ENCODE measurements at places on chromosomes 16 and 17.
A peak's percentile ranks its signal among the peaks of the same experiment; 100 is the strongest.

- no peak for DNase-seq
These were observed 81.2 kb upstream of the GOT2 start for GRCh38 chr16:58815181-58815888.

DNA sequence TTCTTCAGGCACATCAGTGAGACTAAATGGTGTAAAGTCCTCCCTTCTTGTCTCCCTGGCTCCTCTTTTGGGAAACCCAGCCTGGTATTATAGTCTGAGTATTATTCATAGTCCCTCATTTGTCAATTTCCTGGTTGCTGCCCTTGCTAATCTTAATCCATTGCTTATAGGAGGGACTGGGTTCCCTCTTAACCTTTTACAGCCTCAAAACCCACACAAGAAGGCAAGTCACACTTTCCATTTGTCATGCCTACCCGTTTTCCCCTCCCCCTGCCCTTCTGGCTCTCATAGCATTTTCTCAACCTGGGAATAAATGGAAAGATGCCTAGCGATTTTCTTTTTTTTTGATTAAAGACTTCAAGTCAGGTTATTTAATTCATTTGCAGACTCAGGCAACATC, 124.8 kb downstream of the MAP2K6 start:
- no peak for DNase-seq

GRCh38 chr17:7833795-7834541, at the start of gene KDM6B:
Gene KDM6B, plus strand, starts transcription at chr17:7834217. Its CDS starts 11,338 bp downstream, at chr17:7845555.
- peak; percentile 94 for DNase-seq

GRCh38 chr17:44247876-44248736, 19.8 kb downstream of the SLC4A1 start:
- no peak for DNase-seq

DNA sequence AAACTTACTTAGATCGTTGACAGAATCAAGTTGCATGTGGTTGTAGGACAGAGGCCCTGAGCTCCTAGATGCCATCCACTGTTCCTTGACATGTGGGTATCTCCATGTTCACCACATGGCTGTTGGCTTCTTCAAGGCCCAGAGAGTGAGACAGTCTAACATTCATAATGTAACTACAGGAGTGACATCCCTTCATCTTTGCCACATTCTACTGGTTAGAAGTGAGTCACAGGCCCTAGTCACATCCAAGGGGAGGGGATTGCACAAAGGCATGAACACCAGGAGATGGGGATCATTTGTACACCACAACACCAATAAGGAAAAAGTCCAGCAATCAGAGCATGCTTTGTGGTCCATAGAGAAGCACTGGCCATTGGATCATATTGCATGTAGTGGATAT, 56.6 kb downstream of the WSCD1 start:
- no peak for DNase-seq

GRCh38 chr16:50509521-50510341, 38.5 kb upstream of the NKD1 start:
- peak; percentile 38 for DNase-seq

- no peak for DNase-seq
These were observed at the start of gene BEAN1 for GRCh38 chr16:66427036-66427860. Gene BEAN1, plus strand, starts transcription at chr16:66427295. Its CDS starts 10,382 bp downstream, at chr16:66437677.

DNA sequence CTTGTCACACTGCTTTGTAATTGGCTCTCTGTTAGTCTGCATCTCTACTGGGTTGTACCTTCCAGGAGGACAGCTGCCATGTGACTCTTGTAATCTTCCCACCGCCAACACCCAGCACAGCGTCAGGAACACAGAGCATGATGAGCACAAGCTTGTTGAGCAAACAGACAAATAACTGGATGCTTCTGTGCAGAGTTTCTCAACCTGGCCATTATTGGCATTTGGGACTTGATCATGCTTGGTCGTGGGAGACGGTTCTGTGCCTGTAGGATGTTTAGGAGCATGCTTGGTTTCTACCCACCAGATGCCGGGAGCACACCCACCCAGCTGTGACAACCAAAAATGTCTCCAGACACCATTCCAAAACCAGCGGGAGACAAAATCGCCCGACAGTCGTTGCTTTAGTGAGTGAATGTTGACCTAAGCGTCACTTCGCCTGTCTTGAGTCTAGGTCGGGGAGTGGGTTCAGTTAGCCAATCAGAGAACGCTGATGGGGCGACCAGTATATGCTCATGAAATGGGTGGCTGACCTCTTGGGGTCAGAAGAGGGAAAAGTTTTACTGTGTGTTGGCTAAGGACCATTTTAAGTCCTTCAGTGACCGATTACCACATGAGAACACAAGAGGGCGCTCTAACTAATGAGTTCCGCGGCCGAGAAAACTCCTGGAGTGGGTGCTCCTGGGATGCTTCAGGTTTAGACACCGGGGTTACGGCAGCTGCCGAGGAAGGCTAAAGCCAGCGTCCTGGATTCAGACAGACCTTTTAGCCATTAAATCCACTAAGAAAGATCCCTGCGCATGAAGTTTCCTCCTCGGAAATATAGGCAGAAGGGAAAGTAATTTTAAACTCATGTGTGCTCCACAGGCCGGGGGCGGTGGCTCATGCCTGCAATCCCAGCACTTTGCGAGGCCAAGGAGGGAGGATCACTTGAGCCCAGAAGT, 57.8 kb upstream of the TEX2 start:
- peak; percentile 39 for DNase-seq

GRCh38 chr17:47846716-47847340, 4.1 kb downstream of the SP6 start:
- no peak for DNase-seq

DNA sequence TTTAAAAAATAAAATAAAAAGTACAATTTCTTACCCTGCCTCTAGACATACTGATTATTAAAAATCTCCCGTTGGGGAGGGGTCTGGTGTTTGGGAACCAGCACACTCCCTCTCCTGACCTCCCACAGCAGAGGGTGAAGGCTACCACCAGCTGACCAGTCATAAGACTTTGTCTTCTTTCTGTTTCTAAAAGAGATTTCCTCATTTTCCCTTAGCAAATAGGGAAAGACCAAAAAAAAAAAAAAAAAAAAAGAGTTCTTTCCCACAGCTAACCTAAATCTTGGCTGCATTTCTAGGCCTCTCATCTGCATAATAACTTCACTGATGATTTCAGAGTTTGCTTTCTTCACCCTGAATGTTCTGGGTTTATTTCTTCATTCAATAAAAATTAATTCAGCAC, 30.3 kb downstream of the CDK5RAP3 start:
- no peak for DNase-seq

DNA sequence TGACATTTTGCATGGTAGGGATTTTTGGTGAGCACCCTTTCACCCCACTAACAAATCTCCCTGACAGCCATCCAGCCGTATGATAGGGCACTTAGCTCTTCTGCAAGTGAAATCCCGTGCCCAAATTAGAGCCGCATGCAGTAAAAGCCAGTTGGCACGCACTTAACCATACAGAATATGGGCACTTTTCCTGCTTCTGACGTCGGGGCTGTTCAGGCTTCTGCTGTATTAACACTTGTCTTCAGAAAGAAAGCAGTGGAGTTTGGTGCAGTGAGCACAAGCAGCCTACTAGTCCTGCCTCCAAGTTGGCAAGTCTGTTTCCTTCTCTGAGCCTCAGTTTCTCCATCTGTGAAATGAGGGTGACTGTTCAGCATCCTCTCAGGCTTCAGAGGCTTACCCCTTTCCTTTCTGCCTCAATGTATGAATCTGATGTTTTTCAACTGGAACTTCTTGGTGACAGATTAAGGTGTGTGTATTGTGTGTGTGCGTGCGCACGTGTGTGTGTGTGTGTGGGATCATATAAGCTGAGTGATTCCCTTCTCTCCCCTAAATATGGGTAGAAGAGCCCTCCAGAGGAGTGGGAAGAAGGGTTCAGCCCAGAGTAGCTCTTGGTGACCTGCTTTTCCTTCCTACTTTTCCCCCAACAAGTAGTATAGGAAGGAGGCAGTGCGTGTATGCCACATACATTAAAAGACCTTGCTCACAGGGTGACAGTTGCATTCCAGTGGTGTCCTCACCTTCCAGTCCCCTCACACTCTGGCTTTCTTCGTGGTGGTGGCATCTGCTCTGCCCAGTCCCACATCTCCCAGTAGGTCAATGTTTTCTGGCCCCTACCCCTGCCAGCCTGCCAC, 19.0 kb downstream of the IGF2BP1 start:
- no peak for DNase-seq

GRCh38 chr17:34249478-34249877, 5.6 kb upstream of the CCL2 start:
- no peak for DNase-seq

DNA sequence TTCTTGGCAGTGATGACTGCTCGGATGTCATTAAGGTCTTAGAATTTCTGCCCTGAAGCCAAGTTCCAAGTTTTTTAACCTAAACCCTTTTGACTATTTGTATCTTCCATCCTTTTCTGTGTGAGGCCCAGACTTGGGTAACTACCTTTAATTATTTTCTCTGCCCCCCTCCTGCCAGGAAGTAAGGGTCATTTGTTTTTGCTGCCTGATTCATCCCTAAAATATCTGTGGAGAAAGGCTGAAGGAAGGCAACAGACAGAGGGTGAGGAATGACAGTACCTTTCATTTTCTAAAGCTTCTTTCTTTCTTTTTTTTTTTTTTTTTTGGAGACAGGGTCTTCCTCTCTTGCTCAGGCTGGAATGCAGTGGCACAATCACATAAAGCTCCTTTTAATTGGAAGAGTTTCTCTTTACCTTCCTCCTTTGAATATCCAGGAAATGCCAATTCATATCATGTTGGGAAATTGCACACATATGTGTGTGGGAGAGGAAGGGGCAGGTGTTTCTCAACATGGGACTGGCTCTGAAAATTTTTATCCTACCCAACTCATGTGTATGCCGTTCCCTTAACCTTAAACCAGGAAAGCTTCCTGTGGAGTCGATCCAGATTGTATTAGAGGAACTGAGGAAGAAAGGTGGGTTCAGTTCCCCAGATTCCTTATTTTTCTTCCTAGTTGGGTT, 957 bp downstream of the VPS25 start:
- no peak for DNase-seq

DNA sequence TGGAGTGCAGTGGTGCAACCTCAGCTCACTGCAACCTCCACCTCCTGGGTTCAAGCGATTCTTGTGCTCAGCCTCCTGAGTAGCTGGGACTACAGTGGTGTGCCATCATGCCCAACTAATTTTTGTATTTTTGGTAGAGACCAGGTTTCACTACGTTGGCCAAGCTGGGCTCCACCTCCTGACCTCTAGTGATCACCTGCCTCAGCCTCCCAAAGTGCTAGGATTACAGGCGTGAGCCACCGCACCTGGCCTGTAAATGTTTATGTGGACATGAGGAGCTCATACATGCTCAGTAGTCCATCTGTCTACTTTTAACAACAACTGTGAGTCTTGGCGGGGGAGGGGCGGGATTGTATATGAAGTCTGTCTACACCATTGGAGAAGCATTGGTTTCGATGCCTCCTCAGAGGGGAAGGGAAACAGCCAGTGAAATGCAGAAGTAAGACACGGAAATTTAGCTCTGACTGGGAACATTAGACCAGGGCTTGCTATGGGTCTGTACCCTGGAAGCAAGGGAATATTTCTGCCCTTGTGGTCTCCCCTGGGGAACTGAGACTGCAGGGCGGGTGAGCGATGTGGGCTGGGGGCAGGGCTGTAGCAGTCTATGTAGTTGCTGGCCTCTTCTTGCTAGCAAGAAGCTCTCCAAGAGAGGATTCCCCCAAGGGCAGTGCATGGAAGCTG, 9.3 kb downstream of the NUBP1 start:
- DNase-seq = no peak

- peak; percentile 23 for DNase-seq
These were observed 573 bp upstream of the GNAO1 start for GRCh38 chr16:56190677-56191155.

GRCh38 chr17:42225646-42226045, 31.4 kb upstream of the GHDC start:
- no peak for DNase-seq

DNA sequence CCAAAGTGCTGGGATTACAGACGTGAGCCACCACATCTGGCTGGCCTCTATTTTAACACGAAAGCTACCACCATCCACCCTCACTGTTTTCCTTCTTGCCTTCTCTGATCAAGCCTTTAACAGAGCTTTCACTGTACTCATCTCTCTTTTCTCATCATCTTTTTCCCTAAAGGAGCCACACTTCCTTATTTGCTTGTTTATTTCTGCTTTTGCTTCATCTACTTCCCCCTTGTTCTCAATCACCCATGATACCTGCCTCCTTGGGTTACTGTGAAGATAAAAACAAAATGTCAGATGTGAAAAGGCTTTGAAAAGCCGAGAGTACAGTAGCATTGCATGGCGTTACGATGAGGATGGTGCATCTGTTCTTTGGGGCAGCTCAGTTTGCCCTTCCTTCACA, 79.9 kb downstream of the ZNF18 start:
- no peak for DNase-seq

- peak; percentile 92 for DNase-seq
These were observed 101.1 kb downstream of the XYLT1 start for GRCh38 chr16:17369421-17370222.

DNA sequence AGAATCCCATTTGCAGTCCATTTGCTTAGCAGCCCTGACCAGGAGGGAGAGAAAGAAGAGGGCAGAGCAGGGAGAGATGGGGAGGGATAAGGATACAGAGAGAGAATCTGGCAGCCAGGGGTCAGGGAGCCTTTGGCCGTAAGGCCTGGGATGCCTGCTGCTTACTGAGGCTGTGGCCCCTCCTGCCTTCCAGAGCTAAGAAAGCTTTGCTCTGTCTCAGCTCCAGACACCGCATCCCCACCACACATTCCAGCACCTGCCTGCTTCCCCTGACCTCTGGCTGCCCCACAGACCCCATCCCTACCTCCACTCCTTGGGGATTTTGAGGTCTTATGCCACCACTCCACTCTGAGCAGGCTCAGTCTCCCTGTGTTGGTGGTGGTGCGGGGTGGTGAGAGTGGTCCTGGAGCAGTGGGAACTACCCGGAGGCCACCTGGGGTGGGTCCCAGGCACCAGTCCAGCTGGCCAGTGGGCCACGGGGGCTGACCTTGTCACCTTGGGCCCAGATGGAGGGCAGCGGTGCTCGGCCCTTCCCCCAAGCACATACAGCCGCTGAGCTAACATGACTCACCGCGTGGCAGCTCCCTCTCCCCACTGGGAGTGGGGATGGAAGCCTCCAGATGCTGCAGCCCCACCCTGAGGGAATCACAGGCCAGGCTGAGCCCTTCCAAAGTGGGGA, 58.3 kb downstream of the RAI1 start:
- DNase-seq = no peak

GRCh38 chr17:55898195-55898594, 147.3 kb downstream of the PCTP start:
- DNase-seq = no peak

DNA sequence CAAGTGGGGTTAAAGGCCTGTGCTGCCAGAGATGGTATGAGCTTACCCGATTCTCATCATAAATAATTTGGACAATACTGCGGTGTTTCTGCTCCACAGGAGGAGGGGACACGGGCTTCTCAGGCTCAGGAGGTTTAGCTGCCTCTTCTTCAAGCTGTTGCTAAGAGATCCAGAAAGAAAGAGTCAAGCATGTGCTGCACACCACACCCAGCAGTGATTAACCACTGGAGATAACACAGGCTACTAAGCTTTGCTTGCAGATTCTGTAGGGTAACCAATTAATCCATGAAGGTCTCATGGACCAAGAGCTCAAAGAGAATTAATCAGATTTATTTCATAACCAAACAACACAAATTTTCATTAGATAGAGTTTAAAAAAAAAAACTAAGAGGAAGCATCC, 56.6 kb downstream of the NCOR1 start:
- DNase-seq = no peak

Measured in natural killer cell (primary cell).